ENCODE measurements at places on chromosomes 4 and X.

- DNase-seq = no peak
These were observed 106.4 kb downstream of the TRIML1 start for GRCh38 chr4:188245651-188246050.

DNA sequence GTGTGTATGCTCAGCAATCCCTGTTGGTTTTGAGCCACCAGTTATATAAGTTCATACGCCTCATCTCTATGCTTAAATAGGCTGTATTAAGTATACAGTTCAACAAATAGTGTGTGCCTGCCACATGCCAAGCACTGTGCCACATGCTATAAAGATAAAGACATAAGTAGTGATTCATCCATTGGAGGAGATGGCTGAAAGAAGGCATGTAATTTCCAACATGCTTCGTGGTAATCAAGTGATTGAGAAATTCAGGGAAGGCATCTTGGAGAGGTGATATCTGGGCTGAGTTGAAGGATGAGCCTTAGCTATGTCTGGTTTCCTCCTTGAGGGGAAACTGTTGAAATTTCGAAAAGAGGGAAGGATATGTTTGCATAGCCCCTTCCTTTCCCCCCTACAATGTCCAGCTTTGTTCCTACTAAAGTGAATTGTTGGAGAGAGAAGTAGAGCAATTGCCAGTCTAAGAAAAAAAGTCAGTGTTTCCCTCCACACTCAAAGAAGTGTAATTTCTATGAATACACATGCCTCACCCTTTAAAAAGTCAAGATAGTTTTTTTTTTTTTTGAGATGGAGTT lies 96.5 kb downstream of the ARHGAP10 start:
- DNase-seq = peak; percentile 90

DNA sequence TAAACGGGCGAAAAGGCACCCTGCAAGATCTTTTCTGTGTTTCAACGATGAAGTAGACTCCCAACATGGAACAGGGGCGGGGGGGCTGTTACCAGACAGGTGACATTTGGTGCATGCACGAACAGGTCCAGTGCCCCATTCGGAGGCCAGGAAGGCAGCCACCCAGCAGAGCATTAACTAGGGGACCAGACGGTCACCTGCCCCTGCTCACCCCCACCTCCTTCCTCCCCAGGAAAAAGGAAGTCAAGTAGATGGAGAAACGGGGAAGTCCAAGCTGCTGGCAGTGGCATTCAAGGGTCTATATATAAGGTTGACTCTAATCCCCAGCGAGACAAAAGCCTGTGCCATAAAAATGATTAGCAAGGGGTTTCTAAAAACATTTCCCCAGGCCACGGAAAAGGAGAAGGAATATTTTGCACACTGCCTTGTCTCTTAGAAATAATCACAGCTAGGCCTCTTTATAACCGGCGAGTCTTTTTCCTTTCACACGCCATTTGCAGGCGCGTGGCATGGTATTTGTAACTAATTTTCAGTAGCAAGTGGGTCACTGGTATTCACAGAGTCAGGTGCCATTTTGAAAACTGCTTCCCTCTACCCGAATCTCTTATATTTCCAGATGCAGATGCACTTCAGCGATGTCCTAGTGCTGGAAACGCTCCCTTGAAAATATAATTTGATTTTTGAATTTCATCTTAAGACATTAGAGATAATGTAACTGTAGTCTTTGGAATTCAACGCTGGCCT lies 1.2 kb upstream of the TMSB4X start:
- DNase-seq = peak; percentile 76

DNA sequence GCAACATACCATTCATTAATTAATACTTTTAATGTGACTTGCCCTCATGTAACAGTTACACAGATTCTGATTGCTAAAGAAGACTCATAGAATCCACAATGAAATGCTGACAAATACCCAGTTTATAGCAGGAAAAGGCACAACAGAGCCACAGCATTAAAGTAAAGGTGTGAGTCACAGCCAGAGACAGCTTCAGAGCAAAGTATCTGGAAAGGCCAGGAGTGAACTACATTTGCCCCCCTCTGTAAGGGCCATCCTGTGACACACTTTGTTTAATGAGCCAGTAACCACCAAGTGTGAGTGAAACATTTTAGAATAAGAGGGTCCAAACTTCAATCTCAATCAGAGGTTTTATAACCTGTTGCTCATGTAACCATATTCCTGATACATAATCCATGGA lies 133.8 kb upstream of the TACR3 start:
- DNase-seq = no peak

DNA sequence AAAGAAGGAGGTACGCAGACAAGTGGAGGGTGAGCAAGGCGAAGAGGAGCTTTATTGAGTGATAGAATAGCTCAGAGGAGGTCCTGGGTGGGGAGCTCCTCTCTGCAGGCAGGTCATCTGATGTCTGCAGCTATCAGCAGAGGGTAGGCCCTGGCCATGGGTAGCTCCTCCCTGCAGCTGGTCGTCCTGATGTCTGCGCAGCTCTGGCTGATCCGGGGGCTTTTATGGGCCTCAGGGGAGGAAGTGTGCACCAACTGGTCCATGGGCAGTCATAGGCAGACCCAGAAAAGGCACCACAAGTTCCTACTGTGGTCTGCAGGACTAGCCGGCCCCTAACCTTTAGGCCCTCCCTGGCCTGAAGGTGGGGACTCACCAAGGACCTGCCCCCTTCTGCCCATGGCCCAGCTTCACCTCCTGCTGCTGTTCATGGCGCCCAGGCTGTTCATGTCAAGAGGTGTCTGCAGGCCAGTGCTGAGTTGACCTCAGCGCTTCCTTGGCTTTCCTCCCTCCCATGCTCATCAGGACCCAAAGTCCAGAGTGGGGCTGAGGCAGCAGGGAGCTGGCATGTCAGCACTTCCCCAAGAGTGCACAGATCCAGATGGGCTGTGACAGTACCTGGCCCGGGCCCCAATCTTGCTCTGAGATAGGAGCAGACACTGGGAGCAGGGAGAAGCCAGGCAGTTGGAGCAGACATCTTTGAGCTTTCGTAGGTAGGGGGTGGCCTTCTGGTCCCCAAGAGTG lies 46.1 kb downstream of the ARAP2 start:
- no peak for DNase-seq

DNA sequence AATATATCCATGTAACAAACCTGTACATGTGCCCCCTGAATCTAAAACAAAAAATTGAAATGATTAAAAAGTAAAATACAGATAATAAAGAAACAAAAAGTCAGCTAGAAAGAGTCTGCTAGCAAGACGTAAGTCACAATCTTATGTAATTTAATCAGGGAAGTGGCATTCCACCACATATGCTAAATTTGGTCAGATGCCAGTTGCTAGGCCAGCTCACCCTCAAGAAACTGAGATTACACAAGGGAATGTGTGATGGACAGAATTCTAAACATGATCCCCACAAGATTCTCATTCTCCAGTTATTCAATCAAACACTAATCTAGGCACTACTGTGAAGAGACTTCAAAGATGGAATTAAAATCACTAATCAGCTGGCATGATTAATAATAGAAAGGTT lies 689.3 kb downstream of the CENPC start:
- no peak for DNase-seq

DNA sequence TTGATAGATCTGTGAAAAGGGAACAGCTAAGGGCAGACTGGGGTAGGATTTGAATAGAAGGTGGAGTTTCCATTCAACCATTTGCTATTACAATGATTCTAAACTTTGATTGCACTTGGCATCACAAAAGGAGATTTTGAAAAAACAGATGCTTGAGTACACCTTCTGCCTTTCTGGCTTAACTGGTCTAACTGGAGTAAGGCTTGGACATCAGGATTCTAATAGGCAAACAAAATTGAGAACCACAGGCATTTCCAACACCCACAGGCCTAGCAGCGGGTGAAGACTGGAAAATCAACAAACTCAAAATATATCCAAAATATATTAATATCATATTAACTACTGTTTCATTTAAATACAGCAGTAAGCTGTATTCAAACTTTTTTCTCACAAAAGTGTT lies 1.9 kb upstream of the VEGFC start:
- no peak for DNase-seq

GRCh38 chr4:21248331-21248730 lies 548.1 kb downstream of the PACRGL start:
- DNase-seq = no peak

DNA sequence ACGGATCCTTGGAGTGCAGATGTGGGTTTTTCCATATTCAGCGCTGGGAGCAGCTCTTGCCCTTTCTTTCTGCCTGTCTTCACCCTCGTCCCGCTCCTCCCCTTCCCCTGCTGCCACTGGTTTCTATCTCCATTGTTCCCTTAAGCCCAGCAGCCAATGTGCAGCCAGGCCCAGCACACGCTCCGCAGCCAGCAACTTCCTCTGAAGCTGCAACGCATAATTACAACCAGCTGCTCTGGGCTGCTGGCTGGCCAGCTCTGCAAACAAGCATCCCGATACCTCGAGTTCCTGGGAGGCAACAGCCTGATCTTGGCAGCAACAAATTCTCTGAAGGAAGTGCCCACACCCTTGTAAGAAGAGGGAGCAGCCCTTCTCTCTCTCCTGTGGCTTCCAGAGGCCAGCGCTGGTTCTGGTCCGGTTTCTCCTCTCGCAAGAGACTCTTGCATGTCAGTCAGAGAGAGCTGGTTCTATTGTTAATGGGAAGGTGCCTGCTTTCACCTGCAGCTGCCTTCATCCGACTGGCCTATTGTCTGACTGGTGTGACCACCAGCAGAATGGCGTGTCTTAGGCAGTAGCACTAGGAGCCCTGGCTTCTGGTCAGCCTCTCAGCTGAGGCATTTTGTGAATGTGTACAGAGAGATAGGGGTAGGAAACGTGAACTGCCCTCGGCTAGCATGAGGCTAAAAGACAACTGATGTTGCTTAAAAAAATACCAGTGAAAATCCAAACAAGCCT lies 83.8 kb upstream of the MAML3 start:
- DNase-seq = peak; percentile 71

DNA sequence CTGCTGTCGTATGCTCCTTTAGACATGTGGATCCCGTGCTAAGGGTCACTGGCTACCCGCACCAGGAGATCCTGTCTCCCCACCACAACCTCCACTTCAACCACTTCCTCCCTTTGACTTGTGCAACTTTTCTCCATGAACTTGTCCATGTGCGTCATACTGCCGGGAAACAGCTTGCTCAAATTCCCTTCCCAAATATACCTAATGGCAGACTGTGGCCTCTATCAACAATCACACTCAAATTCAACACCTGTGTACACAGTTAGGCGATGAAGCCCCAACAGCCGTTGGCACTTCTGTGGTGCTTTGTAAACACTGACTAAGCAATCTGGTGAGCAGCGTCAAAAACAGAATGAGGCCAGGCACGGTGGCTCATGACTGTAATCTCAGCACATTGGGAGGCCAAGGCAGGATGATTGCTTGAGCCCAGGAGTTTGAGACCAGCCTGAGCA lies 49.5 kb downstream of the CD99L2 start:
- DNase-seq = peak; percentile 27

GRCh38 chrX:15416133-15416993 lies 32.1 kb upstream of the VEGFD start:
- DNase-seq = no peak

- no peak for DNase-seq
These were observed 55.2 kb downstream of the HPGD start for GRCh38 chr4:174467107-174467506.

GRCh38 chr4:74968456-74969164 lies 35.7 kb downstream of the PARM1 start:
- DNase-seq = no peak

DNA sequence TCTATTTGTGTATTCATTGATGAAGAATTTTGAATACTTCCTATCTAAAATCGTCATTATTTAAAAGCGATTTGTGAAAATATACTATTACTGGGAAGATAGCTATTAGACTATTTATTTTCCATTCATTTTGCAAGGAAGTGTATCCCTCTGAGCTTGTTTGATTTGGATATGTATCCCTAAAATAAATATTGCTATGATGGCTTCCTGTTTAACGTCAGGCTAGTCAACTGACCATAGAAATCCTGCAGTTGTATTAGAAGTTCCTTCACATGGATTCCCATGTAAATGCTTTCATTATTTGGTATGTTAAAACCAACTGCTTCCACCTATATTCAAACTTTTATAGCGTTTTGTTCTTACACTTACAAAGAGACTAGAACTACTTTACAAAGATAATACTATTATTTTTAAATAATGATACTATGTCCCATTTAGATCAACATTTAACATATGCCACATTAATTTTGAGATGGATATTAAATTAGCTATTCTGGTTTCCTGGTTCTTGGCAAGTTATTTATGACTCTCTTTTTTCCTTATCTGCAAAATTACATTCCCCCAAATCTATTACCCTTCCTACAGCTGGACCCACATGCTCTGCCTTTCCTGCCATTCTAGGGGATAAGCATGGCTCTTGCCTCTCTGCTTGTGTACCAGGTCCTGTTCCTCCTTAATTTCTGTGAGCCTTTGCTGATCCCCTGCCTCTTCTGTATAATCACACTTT lies 26.7 kb upstream of the PDE5A start:
- no peak for DNase-seq

DNA sequence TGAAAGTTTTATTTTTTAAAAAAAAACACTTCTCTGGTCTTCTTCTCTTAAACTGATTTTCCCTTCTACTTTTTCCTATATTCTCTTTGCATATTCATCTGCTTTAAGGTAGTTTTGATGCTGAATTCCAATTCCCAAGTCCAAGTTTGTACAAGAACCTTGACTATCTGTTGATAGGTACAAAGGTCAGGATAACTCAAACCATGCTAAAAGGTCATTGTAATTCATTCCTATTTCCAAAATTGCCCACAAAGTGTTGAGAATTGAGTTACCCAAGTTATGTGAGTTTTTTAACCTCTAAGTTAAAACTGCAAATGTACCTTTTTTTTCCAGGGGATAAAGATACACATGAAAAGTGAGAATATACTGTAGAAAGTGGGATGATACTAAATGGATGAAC lies 46.1 kb upstream of the TMEM192 start:
- DNase-seq = no peak

GRCh38 chr4:127505203-127505602 lies 127.6 kb upstream of the INTU start:
- DNase-seq = no peak

GRCh38 chrX:78957049-78957767 lies 12.0 kb downstream of the P2RY10 start:
- peak; percentile 36 for DNase-seq

DNA sequence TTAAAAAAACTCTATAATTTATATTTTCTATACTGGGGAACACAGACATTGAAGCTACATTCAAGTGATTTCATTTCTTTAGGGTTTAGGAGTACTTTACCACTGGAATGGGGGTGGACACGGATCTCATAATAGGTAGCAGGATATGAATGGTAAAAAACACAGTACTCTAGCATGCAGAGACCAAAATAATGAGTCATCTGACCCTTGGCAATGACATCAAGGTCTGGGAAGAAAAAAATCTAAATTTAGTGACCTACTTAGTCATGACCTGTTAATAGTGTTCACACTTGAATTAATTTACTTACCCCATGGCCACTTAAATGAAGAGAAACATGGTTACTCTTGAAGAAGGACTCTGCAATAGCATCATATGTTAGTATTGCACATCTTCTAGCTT lies 187.9 kb downstream of the EPHA5 start:
- no peak for DNase-seq

DNA sequence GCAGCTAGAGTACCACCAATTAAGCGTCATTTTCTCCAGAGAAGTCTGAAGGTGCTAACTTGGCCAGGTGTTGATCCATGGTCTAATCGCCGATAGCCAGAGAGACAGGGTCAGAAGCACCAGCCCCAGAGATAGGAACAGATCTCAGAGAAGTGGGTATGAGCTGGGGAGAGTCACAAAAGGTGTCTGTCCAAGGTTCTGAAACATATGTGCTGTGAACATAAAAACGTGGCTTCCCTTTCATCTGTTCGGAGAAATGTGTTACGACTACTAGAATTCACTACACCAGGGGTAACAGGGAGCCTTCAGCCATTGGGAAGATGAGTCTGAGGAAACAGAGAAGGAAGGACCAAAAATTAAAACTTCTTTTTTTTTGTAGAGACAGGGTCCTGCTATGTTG lies 91.3 kb downstream of the FBXL5 start:
- DNase-seq = no peak

GRCh38 chr4:8682725-8683124 lies 90.2 kb downstream of the CPZ start:
- DNase-seq = no peak

Measured in suppressor macrophage treated with lipopolysaccharide for 1 hour (primary cell).